ENCODE measurements at places on chromosomes 2 and 18.

DNA sequence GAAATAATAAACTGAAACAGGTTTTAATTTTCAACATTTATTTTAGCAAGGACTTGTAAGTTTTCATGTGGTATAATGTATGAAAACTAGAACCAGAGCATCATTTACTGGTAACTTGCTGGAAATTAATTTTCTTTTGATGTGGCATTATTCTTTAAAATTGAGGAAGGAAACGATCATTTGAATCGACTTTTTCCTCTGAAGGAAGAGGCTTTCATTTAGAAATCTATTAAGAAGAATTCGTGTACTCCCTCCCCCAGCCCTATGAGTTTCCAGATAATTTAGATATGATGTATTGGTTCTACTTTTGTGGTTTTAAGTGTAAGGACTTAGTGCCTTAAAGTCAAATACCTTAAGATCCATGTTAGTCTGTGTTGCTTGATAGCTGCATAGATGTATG, 2.5 kb downstream of the BABAM2 start:
- peak; percentile 15 for DNase-seq

GRCh38 chr2:223696719-223697118, 94.6 kb upstream of the SCG2 start:
- no peak for DNase-seq

- peak; percentile 34 for DNase-seq
Measured at GRCh38 chr2:177353187-177353478, 39.4 kb upstream of the AGPS start.

GRCh38 chr2:239953418-239954061, 71.6 kb downstream of the NDUFA10 start:
- no peak for DNase-seq

DNA sequence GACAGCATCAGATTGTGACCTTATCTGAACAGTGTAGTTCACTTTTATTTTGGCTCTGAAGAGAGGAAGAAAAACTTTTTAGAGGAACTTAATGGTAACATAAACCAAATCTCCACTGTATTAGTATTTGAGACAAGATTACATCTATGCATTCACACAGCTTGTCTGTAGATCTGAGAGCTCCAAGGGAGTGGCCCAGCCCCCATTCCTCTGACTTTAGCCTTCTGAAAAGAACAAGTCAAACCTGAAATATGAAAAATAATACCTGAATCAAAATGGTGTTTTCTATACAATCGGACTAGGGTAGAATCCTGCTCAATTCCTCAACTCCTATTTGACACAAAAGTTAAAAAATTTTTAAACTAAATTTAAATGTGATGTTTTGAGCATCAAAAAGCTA, 23.1 kb downstream of the STARD7 start:
- DNase-seq = no peak

GRCh38 chr2:55176094-55176415, 56.0 kb downstream of the CLHC1 start:
- no peak for DNase-seq

- no peak for DNase-seq
Measured at GRCh38 chr2:240235149-240235803, 94.8 kb upstream of the OTOS start.

DNA sequence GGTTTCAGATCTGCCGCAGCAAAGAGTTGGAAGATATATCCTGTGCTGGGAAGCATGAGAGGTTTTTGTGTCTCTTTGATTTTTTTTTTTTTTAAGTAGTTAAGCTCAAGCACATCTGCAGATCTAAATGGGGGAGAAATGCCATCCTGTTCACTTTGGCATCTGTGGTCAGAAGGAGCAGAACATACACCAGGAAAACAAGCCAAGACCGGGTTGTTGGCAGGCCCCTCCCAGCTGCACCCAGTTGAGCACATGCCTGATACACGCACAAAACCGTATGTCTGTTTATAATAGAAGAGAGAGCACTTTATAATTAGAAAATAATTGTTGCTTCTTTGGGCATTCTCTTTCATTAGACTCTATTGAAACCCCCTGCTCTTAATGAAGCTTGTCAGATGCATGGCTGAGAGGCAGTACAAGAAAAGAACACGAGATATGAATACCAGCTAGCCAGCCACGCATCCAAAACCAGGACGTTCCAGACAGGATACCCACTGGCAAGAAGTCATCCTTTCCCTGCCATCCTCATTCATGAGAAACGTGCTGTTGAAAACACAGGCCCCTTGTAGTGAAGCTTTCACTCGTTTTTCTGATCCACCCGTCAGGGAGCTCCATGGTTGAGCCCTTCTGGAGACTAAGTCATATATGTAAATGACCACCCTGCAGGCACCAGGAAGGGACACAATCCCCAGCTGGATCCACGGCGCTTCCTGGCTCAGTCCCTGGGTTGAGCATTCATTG, 152.2 kb downstream of the ALPK2 start:
- DNase-seq = no peak

GRCh38 chr2:218880859-218881594, 375 bp downstream of the WNT10A start:
- DNase-seq = no peak

- no peak for DNase-seq
Measured at GRCh38 chr2:217027414-217027813, 167.6 kb upstream of the TNP1 start.

DNA sequence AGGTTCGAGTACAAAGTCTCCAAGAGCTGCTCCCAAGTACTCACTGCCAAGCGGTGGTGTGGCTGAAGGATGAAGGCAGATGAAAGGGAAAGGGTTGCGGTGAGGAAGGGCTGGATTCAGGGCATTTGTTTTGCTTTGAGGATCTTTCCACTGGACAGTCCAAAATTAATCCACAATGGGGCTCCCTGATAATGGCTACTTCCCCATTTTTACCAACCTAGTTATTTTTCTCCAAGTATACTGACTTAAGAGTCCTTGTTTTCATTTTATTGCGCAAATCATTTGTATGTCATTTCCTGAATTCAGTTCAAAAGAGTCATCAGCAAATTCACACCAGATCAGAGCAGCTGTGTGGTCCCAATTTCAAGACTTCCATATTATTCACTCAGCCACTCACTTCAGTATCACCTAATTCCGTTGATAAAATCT, 464 bp upstream of the SESTD1 start:
- DNase-seq = peak; percentile 54

DNA sequence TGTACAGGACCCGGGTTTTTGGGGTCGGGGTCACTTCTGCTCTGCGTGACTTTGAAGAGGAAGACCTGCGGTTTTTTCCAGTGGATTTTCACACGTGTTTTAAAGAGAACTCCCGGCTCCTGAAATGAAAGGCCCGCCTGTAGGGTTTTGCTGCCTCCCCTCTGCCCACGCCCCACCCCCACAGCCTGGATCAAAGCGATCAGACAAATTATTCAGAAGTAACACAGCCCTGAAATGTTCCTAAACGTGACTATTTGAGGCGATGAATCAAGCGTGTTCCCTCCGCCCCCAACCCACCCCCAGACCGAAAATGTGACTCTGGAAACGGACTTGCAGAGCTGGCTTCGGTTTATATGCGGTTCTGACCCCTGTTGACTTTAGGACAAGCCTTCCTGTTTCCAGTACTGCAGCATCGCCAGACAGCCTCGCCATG, 28.7 kb upstream of the SMIM21 start:
- DNase-seq = peak; percentile 5

DNA sequence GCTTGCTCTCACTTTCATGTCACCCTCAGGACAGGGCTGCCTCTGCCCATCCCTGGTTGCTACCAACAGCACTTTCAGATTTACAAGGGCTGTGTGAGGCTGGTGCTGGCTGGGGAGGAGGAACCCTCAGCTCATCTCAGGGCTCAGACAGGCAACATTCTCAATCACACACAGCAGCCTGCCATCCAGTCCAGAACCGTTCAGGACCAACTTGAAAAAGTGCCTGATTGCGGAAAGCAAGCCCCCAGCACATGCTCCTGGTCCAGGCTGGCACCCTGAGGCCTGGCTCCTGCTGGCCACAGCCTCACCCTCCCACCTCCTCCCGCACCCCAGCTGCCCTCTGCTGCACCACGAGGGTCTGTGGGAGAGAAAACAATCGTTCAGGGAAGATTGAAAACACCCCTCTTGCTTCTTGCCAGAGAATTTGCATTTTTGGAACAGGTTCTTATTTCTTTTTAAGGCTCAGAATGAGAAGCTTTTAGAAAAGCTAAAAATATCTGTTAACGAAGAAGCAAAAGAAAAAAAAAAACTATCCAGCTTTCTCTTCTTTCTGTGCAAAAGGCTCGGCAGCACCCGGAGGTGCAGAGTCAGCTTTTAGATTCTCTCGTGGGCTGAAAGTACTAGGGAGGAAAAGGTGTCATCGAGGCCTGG, 403.8 kb upstream of the ID2 start:
- no peak for DNase-seq

- no peak for DNase-seq
Measured at GRCh38 chr2:225948903-225949302, 549.4 kb downstream of the NYAP2 start.
